ENCODE measurements at places on chromosomes 7 and 10. TPM values are rescaled to one million over a fixed set of nuclear protein-coding genes. Genes with fewer than 3 reads are reported as not detected.

CLCN1 gene
- polyA plus RNA-seq: 0.32 TPM

TTYH3 gene
- 5.4 TPM for polyA plus RNA-seq

ASB10 gene
- polyA plus RNA-seq: not detected

SUN3 gene
- not detected for polyA plus RNA-seq

TUBB8 gene
- polyA plus RNA-seq: not detected

PSMG3 gene
- 82.7 TPM for polyA plus RNA-seq

CACNA2D1 gene
- 12.9 TPM for polyA plus RNA-seq

FAM25G gene
- not detected for polyA plus RNA-seq

FAM20C gene
- 31.0 TPM for polyA plus RNA-seq

LRRC17 gene
- polyA plus RNA-seq: 2.7 TPM

TRRAP gene
- 11.8 TPM for polyA plus RNA-seq

SCIN gene
- polyA plus RNA-seq: 1.6 TPM

TNKS2 gene
- 8.2 TPM for polyA plus RNA-seq

ZCCHC24 gene
- 12.9 TPM for polyA plus RNA-seq

CPA4 gene
- 1.7 TPM for polyA plus RNA-seq

TET1 gene
- 0.24 TPM for polyA plus RNA-seq

ASAH2 gene
- 0.13 TPM for polyA plus RNA-seq

PCDH15 gene
- 3.8 TPM for polyA plus RNA-seq

CLIP2 gene
- polyA plus RNA-seq: 6.8 TPM

INSYN2A gene
- 0.07 TPM for polyA plus RNA-seq

SFMBT2 gene
- polyA plus RNA-seq: 4.5 TPM

BICC1 gene
- polyA plus RNA-seq: 4.5 TPM

MINPP1 gene
- 19.4 TPM for polyA plus RNA-seq

GPR15LG gene
- not detected for polyA plus RNA-seq

DHX32 gene
- polyA plus RNA-seq: 28.1 TPM

OPALIN gene
- not detected for polyA plus RNA-seq

DUSP5 gene
- polyA plus RNA-seq: 17.2 TPM

RBP4 gene
- 4.8 TPM for polyA plus RNA-seq

HOXA3 gene
- 2.8 TPM for polyA plus RNA-seq

DGKI gene
- 0.71 TPM for polyA plus RNA-seq

GARIN1A gene
- polyA plus RNA-seq: 4.8 TPM

ICA1 gene
- 16.1 TPM for polyA plus RNA-seq

PNLIPRP3 gene
- polyA plus RNA-seq: not detected

ZNF746 gene
- 11.8 TPM for polyA plus RNA-seq

PLEKHS1 gene
- not detected for polyA plus RNA-seq

PDE1C gene
- polyA plus RNA-seq: 2.6 TPM

LRRC4 gene
- polyA plus RNA-seq: 2.2 TPM

Data from adrenal gland (tissue), 19 donors.